Activated CD8-positive, alpha-beta memory T cell treated with anti-CD3 and anti-CD28 coated beads for 1 hour (primary cell): ENCODE measurements at places on chromosomes 2 and 18.

DNA sequence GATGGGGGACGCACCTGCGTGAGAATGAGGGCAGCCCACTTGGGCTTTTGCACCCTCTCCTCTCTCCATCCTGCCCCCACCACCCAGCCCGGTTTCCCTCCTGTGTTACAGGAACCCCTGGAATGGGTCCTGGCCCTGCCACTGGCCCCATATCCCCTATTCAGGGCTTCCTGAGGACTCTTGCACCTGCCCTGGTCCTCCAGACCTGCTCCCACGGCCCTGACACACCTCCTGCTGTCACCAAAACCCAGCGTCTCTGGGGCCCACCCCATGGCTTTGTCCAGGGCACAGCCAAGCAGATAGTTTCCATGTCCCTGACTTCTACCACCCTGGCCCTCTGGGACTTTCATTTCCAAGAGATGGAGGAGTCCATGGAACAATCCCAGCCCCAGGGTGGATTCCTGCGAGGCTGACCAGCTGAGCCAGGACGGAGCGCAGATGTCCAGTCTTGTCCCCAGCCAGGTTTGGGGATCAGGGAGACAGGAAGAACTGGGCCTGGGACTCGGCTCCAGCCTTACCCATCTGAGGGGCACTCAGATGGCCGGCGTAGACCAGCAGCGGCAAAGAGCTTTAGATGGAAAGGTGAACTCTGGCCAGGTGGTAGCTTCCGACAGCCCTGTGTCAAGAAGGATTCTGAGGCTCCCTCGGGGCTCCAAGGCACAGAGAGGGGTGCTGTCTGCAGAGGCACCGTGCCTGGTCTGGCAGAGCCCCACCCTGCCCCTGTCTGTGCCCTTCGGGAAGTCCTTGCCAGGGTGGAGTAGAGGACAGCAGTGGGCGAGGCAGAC, 12.0 kb downstream of the GPR35 start:
- DNase-seq, result no peak

DNA sequence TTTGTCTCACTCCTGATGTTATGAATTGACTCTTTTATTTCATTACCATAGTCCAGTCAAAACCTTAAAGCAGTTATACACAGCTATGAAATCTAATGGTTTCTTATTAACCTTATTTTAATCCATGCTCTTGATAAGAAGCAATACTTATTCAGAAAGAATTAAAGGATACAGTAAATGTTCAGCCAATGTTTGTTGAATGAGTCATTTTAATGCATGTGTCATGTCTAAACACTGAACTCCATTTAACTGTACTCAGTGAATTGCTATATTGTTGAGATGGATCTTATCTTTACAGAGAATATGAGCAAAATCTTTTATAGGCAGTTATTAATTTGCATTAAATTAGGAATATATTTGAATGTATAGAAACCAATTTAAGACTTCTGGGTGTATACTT, 135.1 kb upstream of the TFPI start:
- DNase-seq, result no peak

DNA sequence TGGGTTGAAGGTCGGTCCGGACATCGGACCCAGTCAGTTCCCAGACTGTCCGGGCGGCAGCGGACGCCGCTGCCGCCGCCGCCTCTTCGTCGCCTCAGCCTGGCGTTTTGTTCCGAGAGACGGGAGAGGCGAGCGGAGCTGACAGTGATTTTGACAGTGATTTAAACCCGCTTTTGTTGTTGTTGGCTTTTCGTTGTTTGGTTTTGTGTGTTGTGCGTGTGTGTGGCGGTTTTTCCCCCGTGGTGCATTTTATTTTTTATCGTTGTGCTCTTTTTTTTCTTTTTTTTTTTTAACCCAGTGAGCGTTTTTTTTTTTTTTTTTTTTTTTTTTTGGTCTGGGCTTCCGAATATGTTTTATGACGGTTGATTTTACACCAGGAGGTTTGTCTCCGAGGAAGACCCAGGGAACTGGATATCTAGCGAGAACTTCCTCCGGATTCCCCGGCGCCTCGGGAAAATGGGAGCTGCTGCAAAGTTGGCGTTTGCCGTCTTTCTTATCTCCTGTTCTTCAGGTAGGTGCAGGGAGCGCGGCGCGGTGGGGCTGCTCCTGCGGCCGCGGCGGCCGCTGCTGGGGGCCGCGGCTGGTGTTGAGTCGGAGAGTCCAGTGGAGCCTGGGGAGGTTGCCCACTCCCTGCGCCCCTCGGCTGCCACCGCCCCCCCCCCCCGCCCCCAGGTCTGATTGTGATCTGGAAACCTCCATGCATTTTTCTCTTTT, at the start of gene ACVR2A:
Gene ACVR2A (plus strand): TSS at position 333 of the 714 bp plus-strand sequence. CDS start 124 bp downstream, at position 457.
- DNase-seq, result no peak

DNA sequence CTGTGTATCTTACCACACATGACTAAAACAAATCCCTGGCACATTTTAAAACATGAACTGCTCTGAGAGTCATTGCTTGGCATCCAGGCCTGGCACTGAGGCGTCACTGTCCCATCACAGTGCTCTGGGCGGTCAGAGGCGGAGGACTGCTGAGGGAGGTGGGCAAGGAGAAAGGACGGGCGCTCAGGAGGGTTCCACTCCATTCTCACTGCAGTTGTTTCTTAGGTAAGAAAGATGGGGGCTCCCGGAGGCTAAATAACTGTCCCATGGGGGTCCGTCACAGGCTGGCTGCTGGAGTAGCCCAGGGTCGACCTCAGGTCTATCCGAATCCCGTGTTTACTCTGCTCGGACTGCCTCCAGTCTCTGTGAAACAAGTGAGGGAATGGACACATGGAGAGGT, 117.5 kb downstream of the FAM168B start:
- no peak for DNase-seq

DNA sequence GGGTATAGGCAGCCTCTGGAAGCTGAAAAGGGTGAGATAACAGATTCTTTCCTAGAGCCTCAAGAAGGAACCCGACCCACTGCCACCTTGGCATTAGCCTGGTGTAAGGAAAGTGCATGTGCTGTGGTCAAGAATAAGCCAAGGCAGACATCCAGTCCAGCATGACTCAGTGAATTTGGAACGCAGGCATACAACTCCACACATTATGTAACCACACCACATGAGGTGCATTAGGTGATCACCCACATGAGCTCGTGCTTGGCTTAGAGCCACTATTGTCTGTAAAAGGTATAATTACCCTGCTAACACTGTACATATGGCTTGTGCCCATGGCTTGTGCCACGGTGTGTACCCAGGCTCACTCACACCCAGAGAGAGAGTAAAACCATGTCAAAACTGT, 583.7 kb upstream of the HNMT start:
- DNase-seq, result no peak

- no peak for DNase-seq
These were observed 28.0 kb upstream of the SCYGR1 start for GRCh38 chr2:227415538-227416424.

DNA sequence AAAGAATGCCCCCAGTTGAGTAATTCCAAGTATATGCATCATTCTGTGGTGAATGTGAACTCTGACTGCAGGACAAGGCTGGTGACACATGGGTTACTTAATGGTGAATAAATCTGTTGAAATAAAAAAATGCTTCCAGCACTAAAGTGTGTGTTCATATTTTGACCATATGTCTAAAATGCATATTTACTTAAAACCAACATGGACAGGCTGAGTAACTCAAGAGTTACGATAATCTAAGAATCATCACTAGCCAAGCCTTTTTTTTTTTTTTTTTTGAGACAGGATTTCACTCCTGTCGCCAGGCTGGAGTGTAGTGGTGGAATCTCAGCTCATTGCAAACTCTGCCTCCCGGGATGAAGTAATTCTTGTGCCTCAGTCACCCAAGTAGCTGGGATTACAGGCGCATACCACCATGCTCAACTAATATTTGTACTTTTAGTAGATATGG, 47.1 kb upstream of the CCBE1 start:
- DNase-seq, result no peak

DNA sequence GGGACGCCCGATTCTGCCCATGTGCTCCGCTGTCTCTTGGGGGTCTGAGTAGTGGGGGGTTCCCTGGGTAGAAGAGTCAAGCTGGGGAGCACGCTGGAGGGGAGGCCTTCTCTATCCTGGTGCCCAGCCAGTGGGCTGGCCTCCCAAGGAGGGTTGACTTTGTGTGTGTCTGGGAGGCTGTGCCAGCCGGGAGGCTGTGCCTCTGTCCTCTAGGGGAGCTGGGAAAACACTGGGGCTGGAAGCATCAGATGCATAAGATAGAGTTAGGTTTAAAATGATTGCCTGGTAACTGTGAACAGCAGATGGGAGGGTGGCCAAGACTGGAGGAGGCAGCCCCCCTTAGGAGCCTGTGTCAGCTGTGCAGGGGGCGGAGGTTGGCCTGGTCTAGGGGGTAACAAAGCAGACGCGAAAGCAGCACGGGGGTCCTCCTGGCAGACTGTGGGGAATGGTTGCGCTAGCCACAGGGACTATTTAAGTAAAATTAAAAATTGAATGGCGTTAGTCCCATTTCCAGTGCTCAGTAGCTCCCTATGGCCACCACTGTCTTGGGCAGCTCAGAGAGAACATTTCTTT, 1.3 kb downstream of the ING5 start:
- no peak for DNase-seq

GRCh38 chr2:138060301-138060635, 96.0 kb downstream of the HNMT start:
- no peak for DNase-seq

GRCh38 chr2:127347734-127348392, 39.9 kb downstream of the MAP3K2 start:
- no peak for DNase-seq

DNA sequence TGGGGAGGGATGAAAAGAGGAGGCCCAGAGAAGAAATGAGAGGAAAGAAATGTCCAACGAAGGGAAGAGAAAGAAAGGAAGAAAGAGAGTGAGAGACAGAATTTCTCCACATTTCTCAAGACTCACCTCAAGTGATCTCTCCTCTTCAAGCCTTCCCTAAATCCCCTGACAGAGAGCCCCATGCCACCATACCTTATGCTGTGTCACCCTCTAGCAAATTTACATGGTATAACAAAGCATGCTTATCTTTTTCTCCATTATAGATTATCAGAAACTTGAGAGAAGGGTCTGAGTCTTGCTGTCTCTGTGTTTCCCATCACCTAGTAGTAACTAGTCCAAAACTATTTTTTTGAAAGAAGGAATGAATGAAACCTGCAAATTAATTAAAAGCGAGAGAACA, 1208.4 kb downstream of the DPP10 start:
- DNase-seq, result no peak

DNA sequence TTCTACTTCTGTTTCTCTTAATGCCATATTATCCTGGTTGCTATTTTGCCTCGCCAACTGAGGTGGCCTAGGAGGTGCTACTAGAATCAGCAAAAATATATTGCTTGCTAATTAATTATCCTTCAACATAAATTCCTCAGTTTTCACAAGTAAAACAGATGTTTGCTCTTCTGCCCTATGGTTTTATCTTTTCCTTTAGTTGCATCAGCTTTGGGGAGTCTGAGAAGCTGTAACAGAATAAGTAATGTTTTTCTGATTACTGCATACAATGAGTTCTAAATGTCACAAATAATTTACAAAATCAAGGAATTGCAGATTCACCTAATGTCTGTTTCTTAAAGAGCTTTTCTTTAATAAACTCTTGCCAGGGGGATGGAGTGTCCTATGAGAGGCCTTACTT, 36.7 kb downstream of the GULP1 start:
- no peak for DNase-seq

GRCh38 chr2:118830118-118830517, 17.3 kb downstream of the EN1 start:
- no peak for DNase-seq

GRCh38 chr18:74519320-74520095, 14.8 kb upstream of the CNDP1 start:
- no peak for DNase-seq

GRCh38 chr2:237061356-237061755, 24.3 kb upstream of the COPS8 start:
- DNase-seq, result no peak

- no peak for DNase-seq
These were observed 198.9 kb upstream of the REV1 start for GRCh38 chr2:99688699-99689098.

DNA sequence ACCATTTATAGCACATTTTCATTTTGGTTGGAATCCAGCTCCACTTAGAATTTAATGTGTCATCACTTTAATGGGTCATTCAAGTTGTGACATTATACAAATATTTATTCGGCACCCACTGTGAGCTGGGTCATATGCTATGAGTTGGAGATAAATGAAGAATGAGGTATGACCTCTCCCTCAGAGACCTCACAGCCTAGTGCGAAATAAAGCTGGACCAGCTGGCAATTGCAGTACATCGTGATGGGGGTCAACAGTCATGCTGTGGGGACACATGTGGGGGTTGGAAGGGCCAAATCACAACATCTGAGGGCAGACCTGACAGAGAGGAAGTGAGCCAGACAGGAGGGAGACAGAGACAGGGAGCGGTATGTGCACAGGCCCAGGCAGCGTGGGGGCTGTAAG, 175.4 kb downstream of the MAIP1 start:
- DNase-seq, result no peak

GRCh38 chr2:234823196-234823876, 128.5 kb upstream of the SH3BP4 start:
- DNase-seq, result no peak

GRCh38 chr2:85524336-85524908, 14.5 kb upstream of the MAT2A start:
- DNase-seq, result no peak

DNA sequence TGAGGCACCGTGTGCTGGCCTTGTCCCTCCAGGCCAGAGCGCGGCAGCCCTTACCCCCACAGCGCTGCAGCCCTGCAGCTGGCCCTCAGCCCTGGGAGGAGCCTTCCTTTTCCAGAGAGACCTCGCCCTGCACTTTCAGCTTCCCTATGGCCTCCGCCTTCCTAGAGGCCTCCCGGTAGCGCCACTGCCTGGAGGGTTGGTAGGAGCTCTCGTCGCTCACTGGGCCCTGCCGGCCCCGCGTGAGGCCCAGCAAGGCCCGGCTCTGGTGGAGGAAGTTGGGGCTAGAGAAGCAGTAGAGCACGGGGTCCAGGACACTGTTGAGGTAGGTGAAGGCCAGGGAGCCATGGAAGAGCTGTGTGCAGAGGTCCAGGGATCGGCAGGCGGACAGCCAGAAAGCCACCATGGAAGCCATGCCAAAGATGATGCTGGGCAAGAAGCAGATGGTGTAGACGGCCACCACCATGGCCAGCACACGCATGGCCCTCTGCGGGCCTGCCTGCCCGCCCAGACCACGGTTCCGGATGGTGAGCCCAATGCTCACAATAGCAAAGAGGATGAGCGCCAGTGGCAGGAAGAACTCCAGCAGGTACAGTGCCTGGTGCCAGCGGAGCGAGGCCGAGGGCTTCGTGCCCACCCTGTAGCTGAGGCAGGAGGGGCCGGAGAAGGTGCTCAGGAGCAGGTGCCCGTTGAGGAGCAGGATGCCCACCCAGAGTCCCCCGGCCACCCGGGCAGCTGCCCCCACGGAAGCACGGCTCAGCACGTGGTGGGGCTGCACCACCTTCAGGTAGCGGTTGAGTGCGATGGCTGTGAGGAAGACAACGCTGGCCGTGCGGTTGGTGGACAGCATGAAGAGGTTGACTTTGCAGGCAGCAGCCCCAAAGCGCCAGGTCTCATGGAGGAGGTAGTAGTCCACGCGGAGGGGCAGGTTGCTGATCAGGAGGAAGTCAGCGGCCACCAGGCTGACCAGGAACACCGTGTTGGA, 821 bp downstream of the OXER1 start:
- no peak for DNase-seq

GRCh38 chr18:23227726-23228070, 92.4 kb downstream of the CABLES1 start:
- DNase-seq, result no peak
